CD4-positive, alpha-beta T cell treated with Interleukin-17A for 4 hours (primary cell): ENCODE measurements at places on chromosomes 12 and 14.

- no peak for DNase-seq
Observed at GRCh38 chr12:114500775-114501473, 95.0 kb upstream of the TBX5 start.

GRCh38 chr12:123937707-123938591, 34.7 kb downstream of the CCDC92 start:
- DNase-seq = peak; percentile 72

DNA sequence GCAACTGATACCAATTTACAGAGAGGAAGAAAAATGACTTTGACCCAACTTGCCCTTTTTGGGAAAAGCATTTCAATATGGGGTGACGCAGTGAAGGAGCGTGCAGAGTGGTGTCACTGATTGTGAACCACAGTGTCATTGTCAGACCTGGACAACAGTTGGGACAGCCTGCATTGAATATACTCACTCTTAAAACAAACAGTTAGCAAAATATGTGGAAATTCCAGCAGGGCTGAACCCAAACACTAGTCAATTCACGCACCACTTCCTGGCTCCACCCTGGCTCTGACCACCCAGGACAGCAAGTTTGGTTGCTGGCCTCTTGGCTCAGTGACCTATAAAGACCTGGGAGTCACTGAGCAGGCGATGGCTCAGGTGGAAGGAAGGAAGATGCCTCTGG, 61.3 kb downstream of the NOS1 start:
- DNase-seq = no peak

DNA sequence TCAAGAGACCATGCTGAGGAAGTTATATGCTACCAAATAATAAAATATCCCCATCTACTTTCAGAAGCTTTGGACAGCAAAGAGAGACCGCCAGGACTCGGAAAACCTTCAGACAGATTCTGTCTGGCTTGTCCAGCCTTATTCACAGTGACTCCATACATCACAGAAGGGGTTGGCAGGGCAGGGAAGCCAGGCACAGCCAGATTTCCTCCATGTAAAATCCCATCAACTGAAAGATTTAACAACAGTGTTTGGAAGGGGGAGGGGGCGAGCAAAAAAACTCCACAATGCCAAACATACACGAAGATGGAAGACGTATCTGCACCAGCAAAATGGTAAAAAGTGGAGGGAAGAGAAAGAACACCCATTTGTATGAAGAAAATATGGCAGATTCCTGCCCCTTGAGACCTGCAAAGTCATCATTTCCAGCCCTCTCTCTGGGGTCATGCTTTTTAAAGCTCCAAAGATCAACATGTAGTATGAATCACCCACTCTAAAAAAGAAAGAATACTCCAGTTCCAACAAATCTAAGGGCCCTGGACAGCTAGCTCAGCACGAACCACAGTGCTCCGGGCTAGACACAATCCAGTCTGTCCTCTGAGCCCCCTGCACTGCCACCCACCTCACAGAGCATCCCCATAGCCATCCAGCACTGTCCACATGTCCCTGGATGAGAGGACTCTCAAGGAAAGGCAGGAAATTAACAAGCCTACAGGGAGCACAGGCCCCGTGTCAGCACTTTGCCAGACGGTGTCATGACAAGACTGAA, 116.4 kb downstream of the DICER1 start:
- DNase-seq = no peak

GRCh38 chr14:76131071-76131965, 20.4 kb upstream of the GPATCH2L start:
- no peak for DNase-seq

GRCh38 chr12:64785838-64786237, 26.6 kb upstream of the GNS start:
- no peak for DNase-seq

- no peak for DNase-seq
Observed at GRCh38 chr14:70887207-70887681, 20.0 kb upstream of the PCNX1 start.

- DNase-seq = peak; percentile 32
Observed at GRCh38 chr12:49296836-49297694, 2.1 kb downstream of the PRPH start.

DNA sequence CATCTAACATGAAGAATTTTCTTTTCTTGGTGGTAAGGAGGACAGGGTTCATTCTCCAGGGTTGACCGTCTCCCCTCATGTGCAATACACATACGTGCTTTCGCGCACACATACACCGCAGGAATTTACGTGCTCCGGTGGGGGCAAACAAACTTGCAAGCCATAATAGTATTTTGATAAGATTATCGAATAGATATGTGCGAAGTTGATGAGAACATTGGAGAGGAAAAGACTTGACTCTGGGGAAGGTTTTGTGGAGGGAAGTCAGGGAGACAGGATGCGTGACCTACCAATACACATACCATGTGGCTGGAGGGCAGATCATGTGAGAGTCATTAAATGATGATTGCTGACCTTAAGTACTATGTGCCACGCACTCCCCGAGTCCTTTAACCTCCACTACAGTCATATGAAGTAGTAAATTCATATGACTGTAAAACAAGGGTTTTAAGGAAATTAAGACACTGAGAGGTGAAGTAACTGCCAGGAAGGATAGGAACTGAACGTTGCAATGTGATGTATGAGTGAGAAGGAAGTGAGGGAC, 921 bp downstream of the RAD51B start:
- DNase-seq = peak; percentile 10

- DNase-seq = no peak
Observed at GRCh38 chr12:107355612-107356011, 262.3 kb upstream of the CRY1 start.

- DNase-seq = no peak
Observed at GRCh38 chr12:22826026-22826425, 201.1 kb downstream of the ETNK1 start.

GRCh38 chr14:23531391-23531790, 20.2 kb downstream of the ZFHX2 start:
- DNase-seq = no peak

DNA sequence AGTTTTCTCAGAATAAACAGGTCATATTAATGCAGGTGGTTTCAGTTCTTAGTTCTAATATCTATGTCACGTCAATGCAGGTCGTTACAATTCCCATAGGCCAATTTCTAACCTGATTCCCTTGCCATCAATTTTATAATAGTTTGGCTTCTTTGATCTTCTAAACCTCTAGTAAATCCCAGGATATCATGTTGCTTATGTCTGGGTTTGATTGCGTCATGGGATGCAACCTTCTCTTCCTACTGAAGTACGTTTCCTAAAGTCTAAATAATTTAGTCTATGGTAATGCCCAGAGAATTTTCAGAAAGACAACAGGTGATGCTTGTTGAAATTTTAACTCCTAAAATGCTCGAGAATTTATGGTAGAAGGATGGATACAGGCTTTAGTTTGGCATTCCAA, 19.2 kb downstream of the TAS2R7 start:
- DNase-seq = no peak

- DNase-seq = no peak
Observed at GRCh38 chr12:58367041-58367440, 425.7 kb downstream of the ATP23 start.

DNA sequence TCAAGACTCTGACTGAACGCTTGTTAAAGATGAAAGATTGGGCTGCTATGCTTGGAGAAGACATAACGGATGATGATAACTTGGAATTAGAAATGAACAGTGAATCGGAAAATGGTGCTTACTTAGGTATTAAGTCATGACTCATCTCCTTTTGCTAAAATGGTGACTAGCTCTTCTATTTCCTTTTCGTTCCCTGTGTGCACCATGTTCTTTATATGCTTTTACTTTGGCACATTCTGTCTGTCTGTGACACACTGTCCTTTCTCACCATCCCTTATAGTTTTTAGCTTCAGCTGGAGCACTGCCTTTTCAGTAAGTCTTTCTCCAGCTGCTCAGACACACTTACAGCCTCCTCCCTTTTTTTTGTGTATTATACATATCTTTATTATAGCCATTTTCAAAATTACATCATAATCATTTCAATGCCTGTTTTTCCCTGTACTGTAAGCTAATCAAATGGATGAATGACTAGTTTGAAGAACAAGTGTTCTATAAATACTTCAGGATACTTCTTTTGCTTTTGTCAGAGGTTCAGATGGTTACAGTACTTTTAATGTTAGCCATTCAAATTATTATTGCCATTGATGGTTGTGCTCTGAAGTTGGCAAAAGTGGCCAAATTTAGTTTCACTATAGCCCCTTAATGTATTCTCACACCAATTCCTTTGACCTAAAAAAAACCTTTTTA, 68.6 kb downstream of the MIA2 start:
- no peak for DNase-seq

- no peak for DNase-seq
Observed at GRCh38 chr12:125221602-125222001, 156.4 kb downstream of the AACS start.

DNA sequence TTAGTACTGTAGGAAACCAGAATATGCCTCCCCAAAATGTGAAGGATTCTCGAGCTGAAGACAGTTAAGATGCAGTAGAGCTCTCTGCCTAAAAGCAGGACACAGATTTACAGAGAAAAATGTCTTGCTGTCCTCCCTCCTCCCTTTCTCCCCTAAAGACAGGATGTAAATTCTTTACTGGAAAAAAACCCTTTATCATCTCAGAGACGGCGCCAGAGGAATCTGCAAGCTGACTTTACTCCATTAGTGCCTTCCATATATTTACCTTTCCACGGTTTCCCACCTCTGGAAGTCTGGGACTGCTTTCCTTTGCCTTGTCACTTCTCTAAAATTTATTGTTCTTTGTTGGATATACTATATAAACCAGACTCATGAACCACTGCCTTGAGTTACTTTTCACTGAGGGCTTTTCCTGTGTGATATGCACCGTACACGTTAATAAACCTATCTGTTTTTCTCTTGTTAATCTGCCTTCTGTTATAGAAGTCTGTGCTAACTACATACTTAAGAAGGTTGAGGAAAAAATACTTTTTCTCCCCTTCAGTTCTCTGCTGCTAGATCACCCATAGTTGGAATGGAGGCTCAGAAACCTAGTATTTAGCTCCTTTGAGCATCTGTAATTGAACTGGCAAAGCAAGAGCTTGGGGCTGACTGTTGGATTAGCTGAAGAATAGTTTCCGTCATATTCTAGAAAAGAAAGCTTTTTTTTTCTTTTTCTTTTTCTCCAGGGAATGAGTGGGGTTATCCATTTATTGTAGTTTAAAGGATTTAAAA, 99.9 kb downstream of the RAD51B start:
- no peak for DNase-seq

DNA sequence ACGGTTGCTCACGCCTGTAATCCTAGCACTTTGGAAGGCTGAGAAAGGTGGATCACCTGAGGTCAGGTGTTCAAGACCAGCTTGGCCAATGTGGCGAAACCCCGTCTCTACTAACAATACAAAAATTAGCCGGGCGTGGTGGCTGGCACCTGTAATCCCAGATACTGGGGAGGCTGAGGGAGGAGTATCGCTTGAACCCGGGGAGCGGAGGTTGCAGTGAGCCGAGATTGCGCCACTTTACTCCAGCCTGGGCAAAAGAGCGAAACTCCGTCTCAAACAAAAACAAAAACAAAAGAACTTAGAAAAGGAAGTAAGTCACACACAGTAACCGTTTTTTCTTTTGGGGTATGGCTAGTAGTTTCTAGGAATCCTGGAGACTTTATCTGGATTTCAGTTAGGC, 1.7 kb upstream of the PALS1 start:
- no peak for DNase-seq

DNA sequence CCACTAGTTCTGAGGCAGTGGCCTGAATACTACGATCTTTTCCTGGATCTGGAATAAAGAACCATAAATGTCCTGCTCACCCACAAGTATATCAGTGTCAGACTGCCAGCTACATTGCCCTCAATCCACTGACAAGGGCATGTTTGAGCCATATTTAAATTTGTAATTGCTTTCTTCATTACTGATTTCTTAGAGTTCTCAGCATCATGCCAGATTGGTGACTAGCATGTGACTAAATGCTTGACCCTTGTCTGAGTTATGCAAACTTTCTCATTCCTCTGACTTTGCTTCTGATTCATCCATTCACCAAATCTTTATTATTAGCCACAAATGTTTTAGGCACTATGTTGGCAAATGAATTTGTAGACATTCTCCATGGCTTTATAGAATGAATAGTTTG, 143.6 kb upstream of the SLC16A7 start:
- no peak for DNase-seq

GRCh38 chr12:78457938-78458337, 406.6 kb upstream of the SYT1 start:
- no peak for DNase-seq
